ENCODE measurements at places on chromosomes 7 and 10.

DNA sequence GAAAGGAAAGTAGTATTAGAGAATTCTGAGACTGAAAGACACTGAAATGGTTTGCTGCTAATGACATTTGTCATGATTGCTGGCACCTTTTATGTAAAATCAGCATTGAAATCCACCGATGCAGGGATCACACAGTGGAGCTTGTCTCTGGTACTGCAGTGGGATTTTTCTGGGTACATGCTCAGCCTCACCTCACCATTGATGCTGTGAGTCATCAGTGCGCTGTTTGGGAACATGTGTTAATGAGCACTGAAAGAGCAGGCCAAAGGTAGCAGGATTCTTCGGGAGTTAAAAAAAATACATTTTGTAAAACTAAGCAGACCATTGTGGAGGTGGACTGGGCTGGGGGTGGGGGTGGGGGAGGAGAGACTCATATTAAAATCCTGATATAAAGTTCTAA, 174.9 kb downstream of the CREB5 start:
- no peak for DNase-seq

- DNase-seq: no peak
Measured at GRCh38 chr10:117218654-117219053, 21.4 kb downstream of the KCNK18 start.

GRCh38 chr10:50972591-50972990, 87.2 kb upstream of the A1CF start:
- no peak for DNase-seq

DNA sequence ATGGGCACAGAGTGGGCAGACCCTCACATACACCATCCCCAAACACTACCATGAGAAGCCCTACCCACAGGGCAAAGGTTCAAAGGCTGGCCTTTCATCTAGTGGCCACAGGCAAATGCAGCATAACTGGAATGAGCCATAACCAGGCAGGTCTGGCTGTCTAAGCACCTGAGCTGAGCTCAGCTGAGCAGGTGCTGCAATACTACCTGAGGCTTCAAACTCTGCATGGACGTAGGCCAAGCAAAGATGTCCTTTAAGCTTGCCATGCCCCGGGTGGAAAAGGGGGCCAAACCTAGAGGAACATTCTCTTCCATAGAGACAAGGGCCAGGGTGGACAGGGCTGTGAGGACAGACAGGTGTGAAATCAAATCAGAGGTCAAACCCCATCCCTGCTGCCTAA, 65.3 kb upstream of the CAMK2B start:
- DNase-seq: no peak

GRCh38 chr7:43771573-43771972, 13.1 kb downstream of the BLVRA start:
- no peak for DNase-seq

DNA sequence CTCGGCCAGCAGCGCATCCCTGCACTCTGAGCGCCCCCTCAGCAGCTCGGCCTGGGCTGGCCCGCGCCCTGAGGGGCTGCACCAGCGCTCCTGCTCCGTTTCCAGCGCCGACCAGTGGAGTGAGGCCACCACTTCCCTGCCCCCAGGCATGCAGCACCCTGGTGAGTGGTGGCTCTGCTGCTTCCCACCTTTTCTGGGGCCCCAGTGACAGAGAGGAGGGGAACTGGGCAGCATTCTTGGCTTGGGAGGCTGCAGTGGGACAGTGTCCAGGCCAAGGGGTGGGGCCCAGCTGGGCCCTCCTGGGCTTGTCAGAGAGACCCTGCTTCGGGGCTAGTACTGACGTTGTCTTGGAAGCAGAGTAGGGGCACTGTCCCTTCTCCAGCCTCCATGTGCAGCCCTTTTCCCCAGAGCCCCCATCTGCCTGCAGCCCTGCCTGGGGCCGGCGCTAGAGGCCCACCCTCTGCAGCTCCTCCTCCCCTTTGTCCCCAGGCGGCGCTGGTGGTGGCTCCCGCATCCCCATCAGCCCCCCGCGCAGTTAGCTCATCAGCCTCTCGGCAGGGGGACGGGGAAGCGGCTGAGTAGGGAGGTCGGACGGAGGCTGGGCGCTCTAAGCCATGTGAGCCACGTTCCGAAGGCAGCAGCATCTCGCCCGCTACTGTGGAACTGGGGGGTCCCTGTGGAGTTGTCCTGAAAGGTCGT, 29.2 kb downstream of the GBX1 start:
- no peak for DNase-seq

DNA sequence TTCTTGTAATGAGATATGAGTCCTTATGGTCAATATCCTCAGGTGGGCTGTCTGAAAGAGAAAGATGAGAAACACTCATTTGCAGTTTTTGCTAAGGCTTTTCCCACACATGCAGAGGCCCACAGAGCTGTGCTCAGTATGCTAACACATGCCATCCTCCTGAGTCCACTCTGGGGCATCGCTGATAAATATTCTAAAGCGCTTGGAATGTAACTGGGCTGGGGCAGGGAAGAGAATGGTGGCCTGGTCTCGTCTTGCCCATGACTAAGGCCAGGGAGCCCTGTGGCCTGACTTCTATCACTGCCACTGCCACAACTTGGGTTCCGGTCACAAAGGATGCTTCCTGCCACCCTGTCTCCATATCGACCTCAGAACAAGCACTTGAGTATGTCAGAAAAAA, 199.7 kb upstream of the FRMD4A start:
- DNase-seq: no peak

DNA sequence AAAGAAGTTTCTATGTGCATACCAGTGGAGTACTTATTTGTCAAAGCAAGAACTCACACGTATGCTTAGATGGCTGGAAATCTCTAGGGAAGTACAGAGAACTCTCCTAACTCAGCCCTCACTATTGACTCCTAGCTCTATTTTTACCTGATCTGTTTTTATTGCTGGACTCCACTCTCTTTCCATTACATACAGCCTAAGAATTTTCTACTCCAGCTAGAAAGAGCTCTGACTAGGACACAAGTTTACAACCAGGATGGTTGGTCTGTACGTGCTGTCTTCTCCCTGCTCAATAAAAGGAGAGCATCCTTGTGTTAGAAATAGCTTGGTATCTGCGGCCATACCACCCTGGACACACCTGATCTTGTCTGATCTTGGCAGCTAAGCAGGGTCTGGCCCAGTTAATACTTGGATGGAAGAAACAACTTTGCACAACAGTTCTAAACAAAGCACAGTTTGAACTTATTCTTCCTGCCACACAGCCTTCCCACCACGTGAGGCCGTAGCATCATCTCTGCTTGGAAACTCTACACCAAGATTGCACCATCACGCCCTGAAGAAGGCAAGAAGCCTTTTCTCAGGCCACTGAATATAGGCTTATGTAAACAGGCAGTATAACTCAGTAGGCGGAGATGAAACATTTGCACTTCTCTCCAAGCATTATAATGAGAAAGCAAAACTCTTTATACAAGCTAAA, 50.7 kb downstream of the KCNMA1 start:
- DNase-seq: no peak

- DNase-seq: no peak
Measured at GRCh38 chr7:84800846-84801245, 386.0 kb downstream of the SEMA3D start.

DNA sequence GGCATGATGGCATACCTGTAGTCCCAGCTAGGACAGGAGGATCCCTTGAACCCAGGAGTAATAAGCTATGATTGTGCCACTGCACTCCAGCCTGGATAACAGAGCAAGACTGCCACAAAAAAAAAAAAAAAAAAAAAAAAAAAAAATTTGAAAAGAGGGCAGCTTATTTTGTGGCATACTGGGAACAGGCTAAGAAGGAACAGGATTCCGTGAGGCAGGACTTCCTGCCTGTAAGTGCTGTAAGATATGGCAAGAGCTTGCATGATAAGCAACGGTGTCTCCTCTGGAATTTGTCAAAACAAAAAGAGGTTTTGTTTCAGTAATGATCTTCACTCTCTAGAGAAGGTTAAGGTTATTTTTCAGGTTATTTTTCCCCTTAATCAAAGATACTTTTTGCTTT, 101.1 kb downstream of the ABCC2 start:
- DNase-seq: no peak

- DNase-seq: no peak
Measured at GRCh38 chr7:152202056-152202455, 176.6 kb downstream of the GALNT11 start.

DNA sequence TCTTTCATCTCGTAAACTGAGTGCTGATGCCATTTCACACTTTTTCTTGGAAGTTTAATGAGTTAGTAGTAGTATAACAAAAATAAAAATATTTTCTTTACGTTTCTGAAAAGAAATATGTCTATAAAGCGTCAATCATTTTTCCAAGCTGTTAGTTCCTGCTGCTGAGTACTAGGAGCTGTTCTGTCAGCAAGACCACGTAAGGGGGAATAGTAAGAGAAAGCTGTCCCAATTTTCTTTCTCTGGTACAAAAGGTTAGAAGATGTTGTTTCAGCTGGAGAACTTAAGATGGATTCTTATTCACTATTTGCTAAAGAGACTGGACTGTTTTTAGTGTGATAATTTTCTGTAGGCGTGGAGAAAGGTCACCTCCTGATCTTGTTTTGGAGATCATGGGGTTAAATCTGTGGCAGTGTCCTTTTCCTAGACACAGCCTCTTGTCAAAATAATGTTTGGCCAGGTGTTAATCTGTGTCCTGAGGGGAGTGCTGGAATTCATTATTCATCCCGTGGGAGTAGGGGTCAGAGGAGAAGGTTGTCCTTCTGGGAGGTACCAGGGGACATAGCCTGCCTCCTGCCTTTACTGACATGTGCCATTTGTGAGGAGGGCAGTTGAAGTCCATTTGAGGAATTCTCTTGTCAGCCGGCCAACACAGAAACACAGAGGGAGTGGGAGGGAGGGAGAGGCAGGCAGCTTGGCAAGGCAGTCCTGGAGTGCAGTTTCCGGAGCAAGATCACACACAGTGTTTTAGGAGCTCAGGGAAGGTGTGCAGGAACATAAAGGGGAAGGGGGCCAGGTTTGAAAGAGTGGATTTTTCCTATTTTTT, 368.7 kb downstream of the AUTS2 start:
- no peak for DNase-seq

GRCh38 chr7:115635376-115635775, 395.2 kb downstream of the TFEC start:
- DNase-seq: no peak

GRCh38 chr7:17408245-17408903, 109.9 kb downstream of the AHR start:
- DNase-seq: no peak

GRCh38 chr10:112821663-112822062, 128.4 kb upstream of the TCF7L2 start:
- DNase-seq: no peak

DNA sequence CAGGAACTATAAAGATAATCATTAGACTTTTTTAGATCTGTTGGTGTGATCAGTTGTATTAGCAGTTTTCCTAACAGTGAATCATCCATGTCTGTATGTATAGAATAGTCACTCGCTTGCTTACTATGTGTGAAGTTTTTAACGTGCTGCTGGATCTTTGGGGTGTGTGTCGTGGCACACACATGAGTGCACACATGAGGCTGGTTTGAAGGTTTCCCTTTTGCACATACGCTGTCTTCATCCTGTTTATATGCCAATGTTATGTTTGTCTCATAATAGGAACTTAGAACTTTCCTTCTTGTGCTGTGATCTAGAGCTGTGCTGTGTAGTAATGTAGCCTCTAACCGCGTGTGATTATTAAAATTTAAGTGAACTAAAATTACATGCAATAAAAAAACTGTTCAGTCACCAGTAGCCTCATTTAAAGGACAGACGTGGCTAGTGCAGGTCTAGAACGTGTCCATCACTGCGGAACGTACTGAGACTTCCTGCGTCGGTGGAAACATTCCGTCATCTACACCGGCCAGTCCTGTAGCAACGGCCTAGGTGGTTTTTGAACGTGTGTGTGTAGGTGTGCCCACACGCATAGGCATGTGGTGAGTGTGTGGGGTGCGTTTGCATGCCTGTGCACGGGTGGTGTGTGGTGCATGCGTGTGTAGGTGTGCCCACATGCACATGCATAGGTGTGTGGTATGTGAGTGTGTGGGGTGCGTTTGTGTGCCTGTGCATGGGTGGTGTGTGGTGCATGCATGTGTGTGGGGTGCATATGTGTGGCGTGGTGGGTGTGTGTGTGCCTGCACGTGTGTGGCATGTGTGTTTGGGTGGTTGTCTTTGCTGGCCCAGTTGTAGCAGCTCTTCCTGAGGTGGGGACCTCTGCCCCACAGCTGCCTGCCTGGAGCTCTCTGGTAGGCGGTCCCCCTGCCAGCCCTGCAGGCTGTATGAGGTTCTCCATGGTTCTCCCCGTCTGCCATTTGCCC, 56.6 kb downstream of the INPP5A start:
- DNase-seq: no peak

- no peak for DNase-seq
Measured at GRCh38 chr7:91326516-91327199, 62.4 kb downstream of the FZD1 start.

- DNase-seq: no peak
Measured at GRCh38 chr7:91243591-91244301, 20.5 kb upstream of the FZD1 start.
